ENCODE measurements at places on chromosomes 16 and 17.
A peak's percentile ranks its signal among the peaks of the same experiment; 100 is the strongest.

- DNase-seq: no peak
These were observed 150.8 kb downstream of the CPPED1 start for GRCh38 chr16:12652924-12653323.

DNA sequence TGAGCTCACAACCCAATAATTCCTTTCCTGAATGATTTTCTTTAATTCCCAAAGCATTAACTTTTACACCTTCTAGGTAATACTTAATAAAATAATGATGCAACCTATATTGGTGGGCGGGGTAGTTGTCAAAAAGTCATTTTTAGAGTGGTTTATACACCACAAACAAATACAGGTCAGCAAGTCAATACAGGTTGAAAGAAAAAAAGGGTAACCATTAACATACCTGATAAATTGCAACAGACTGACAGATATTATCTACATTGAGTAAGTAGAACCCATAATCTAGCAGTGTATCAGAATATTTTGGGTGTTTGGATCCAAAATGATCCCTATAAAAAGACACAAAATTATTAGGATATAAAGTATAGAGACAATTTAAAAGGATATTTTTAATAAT, 39.3 kb downstream of the CHCT1 start:
- no peak for DNase-seq

DNA sequence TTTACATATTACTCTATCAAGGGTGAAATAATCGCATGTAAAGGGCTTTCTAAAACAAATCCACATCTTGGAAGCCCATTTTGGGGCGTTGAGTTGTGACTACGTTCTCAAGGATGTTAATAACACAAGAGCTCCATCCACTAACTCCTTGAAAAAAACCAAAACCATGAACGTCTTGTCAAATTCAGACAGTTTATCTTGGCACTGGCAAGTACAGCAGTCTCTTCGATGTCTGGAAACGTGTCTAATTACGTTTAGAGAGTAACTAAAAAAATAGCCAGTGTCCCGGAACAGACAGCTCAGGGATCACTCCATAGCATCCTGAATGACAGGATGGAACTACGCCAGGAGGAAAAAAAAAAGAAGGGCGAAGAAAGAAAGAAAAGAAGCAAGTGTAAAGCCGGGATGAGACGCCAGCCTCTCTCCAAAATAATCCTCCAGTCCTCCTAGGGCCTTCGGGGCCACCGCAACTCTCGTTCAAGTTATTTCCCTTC, 954 bp downstream of the MYO1D start:
- no peak for DNase-seq

DNA sequence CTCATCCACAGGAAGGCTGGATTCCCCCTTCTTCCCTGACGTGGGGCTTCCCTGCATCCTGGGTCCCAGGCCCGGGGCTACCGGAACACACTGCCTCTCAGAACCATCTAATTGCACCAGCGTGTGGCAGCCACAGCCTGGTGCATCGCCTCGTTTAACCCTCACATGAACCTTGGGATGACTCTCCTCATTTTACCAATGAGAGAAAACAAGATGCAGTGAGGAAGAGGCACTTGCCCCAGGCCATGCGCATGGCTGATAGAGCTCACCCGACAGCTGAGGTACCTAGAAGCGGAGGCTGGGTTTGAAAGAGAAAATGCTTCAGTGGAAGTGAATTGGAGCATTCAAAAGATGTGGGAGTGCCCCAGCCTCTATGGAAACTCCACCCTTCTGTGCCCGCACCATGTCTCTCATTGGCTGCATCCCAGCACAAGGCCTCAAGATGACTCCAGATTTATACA, 162.3 kb downstream of the KATNIP start:
- DNase-seq: peak; percentile 72

DNA sequence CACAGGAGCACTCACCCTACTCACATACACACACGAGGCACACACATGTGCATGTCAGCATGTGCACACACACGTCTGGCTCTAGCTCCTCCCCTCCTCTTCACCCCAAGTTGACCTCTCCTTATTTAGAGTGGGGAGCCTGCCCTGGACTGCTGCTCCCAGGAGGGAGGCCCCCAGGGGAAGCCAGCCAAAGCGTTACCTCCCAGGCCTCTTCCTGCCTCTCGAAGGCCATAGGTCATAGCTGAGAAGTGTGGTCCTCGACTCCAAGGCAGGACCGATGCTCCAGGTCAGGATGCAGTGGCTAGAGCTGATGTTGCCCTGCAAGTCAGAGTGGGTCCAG, 18.8 kb downstream of the POLR3K start:
- no peak for DNase-seq
